Endothelial cell of umbilical vein (primary cell): ENCODE measurements at places on chromosomes 6 and 20. TPM values are rescaled to one million over a fixed set of nuclear protein-coding genes. Genes with fewer than 3 reads are reported as not detected.

Gene ZNF322
- 15.2 and 17.0 TPM in 2 replicates for total RNA-seq

Gene BPIFB4
- not detected in 2 replicates for total RNA-seq

Gene EFCAB8
- total RNA-seq = 0.31 and 0.60 TPM in 2 replicates

Gene C20orf144
- total RNA-seq = not detected in 2 replicates

Gene FRMD1
- not detected in 2 replicates for total RNA-seq

Gene PAK5
- not detected in 2 replicates for total RNA-seq
